NCI-H187 treated with DMSO at 0.1 percent for 48 hours (cell line): ENCODE measurements at places on chromosomes 2 and 18.

- no peak for DNase-seq
These were observed 289.6 kb upstream of the ID2 start for GRCh38 chr2:8392098-8392866.

DNA sequence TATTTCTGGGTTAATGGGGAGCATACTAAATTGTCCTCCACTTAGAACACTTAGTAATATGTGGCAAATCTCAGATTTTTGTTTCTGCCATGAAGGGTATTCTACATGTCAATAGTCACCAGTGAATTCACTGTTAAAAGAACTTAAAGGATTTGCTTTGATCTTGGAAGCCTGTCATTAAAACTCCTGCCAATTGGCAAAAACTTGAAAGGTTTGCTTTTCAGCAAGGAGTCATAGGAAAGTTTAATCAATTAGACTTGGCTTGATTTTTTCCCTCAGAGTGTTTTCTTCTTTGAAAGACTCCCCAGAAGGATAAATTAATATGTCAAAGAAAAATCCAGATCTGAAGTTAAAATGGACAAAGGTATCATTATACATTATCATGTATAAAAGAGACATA lies 671.9 kb upstream of the PKDCC start:
- no peak for DNase-seq

- DNase-seq = no peak
These were observed 58.6 kb downstream of the CYP26B1 start for GRCh38 chr2:72089028-72089427.

DNA sequence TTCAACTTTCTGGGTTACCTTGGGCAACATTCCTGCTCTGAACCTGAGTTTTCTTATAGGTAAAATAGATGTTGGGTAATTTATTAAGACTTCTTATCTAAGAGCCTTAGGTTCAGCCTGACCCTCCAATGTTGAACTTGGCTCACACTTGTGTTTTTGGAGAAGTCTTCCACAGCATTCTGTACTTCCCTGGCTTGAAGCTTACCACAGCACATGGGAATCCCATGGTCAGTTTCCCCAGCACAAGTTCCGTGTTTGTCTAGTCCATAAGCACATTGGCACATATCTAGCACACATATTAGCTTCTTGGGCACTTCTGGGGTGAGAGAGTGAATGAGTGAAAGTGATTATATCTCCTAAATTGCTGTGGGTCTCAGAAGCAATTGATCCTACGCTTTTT lies 782.5 kb upstream of the HS6ST1 start:
- no peak for DNase-seq

GRCh38 chr2:98637401-98638147 lies 29.2 kb downstream of the UNC50 start:
- DNase-seq = no peak

- no peak for DNase-seq
These were observed 67.4 kb downstream of the MEP1B start for GRCh38 chr18:32257084-32257785.

DNA sequence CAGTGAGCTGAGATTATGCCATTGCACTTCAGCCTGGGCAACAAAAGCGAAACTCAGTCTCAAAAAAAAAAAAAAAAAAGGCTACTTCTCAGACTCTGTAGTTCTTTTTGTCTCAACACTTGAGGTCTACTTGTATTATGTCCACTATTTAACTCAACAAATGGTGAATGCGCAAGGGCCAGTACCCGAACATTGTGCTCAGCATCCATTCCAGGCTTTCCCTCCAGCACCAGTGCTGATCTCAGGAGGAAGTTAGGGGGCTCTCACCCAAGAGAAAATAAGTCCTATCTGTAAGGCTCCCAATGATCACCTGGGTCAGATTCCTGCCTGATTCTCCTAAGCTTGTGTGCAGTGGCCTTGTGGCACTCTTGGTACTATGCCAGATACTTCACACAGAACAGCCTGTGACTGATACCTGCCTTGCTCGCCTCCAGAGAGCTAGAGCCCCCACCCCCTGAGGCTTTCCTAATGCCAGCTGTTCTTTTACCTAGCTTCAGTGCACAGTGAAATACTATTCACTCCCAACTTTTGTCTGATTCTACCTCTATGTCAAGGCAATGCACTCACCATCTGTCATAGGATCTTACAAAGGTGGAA lies 74.9 kb downstream of the INO80D start:
- DNase-seq = no peak

DNA sequence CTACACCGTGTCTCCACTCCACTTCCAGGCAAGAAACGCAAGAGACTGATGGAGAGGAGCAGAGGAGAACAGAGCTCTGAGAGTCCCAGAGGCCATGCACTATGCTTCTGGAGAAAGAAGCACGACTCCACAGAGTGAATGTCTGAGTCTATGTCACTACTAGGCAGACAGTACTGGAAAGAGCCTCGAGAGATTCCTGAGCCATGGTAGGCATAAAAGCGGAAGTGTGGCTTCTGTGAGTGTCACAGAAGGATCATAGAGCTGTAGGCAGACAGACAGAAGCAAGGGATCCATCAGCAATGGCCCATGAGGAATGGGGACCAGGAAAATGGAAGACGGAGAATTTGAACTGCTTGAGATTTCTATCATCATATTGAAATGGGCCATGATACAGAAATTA lies 542.6 kb downstream of the ZEB2 start:
- DNase-seq = no peak

DNA sequence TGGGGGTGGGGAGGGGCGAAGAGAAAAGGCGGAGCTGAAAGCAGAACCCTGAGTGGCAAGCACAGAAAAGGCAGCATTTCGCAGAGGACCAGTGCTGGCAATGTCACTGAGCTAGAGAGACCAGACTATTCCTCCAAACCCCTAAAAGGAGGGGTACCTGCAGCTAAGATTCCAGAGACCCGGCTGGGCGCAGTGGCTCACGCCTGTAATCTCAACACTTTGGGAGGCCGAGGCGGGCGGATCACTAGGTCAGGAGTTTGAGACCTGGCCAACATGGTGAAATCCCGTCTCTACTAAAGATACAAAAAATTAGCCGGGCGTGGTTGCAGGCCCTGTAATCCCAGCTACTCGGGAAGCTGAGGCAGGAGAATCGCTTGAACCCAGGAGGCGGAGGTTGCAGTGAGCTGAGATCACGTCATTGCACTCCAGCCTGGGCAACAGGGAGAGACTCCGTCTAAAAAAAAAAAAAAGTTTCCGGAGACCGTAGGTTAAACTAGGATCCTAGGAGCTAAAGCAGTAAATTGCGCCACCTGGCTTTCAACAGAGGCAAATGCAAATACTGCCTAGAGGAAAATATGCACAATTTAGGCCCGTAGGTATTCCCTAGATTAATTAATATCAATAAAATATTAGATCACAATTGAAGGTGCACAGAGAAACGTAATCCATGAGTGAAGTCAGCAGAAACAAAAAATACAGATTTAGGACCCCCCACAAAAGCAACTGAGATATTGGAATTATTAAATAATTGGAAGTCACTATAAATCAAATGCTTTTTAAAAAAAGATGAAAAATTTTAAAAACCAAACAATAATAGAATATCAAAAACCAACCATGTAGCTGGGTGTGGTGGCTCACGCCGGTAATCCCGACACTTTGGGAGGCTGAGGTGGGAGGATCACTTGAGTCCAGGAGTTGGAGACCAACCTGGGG lies 4.9 kb downstream of the UCN start:
- no peak for DNase-seq

- no peak for DNase-seq
These were observed 18.3 kb upstream of the CXCR4 start for GRCh38 chr2:136135921-136136906.

DNA sequence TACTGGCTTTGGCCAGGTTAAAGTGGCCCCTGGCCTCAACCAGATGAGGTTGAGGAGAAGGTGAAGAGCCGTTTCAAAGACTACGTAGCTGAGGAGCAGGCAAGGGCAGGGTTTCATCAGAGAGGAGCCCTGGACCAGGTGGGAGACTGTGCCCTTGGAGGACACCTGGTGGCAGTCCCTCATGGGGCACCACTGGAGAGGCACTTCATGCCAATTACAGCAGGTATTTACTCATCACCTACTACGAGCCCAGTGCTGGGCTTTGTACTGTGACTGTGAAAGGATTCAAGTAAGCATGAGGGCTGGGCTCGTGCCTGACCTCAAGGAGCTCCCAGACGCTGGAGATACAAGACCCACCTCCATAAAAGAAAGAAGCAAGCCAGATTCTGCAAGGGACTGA lies 37.6 kb downstream of the SMAD7 start:
- DNase-seq = no peak

DNA sequence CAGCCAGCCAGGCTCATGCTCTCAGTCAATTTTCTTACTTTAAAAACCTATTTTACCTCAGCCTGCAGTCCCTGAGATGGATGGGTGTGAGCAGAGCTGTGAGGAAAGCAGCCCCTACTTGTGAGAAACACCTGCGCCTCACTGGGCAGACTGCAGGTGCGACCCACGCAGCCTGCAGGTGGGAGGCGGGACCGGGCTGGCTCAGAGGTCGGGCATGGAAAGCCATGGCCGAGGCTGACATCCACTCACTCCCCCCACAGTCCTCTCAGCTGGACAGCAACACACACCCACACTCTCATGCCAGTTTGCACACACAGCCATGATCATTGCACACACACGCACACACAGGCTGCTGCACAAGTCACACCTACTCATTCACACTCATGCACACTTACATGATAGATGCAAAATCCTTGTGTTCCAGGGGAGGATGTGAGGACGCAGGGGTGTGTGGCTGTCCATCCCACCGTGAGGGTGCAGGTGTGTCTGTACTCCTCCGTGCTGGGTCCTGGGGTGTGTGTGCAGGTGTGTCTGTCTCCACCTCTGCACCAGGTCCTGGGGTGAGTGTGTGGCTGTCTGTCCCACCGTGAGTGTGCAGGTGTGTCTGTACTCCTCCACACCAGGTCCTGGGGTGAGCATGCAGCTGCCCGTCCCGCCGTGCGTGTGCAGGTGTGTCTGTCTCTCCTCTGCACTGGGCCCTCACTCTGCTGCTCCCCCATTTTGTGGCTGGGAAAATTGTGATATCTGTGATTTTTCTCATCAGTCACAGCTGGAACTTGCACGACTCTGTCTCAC lies 166.5 kb downstream of the RTP5 start:
- DNase-seq = no peak

- DNase-seq = no peak
These were observed 45.1 kb downstream of the C1QL2 start for GRCh38 chr2:119113489-119113770.
